ENCODE measurements at places on chromosomes 6 and 20.

DNA sequence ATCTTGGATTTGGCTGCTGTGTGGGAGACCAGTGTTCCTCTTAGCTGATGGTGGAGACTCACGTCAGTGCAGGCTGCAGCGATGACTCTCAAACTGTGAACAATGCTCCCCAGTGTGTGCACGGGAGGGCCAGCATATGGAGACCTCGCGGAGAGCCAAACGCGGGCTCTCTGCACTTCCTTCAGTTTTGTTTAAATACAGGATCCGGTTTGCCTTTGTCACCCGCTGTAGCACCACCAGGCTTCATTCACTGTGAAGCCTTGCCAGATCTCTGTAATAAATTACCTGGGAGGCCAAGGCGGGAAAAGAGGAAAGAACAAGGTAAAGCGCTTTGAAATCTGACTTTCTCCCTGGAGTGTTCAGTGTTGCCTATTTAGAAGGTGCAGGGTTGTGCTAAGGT is 30.7 kb upstream of the TMEM14A start:
- H3K36me3 ChIP-seq = no peaks in the 10 kb centered on the region
- DNase-seq = peak; percentile 19
- no peaks in the 10 kb centered on the region for H3K27me3 ChIP-seq
- peaks cover 3% of the 10 kb centered on the region for H3K4me1 ChIP-seq
- H3K27ac ChIP-seq = no peak overlapping the region

- H3K27ac ChIP-seq = no peak overlapping the region
- no peak overlapping the region for H3K4me3 ChIP-seq
- no peaks in the 10 kb centered on the region for H3K27me3 ChIP-seq
- no peaks in the 10 kb centered on the region for H3K4me1 ChIP-seq
- H3K36me3 ChIP-seq = no peaks in the 10 kb centered on the region
Measured at GRCh38 chr6:129754750-129755149, 44.8 kb upstream of the ARHGAP18 start.

GRCh38 chr20:51087266-51087665 is 64.4 kb upstream of the KCNG1 start:
- H3K4me1 ChIP-seq = peaks cover 15% of the 10 kb centered on the region
- peaks cover 5% of the 10 kb centered on the region for H3K27me3 ChIP-seq
- no peak overlapping the region for H3K4me3 ChIP-seq
- no peaks in the 10 kb centered on the region for H3K36me3 ChIP-seq

- no peaks in the 10 kb centered on the region for H3K4me1 ChIP-seq
- H3K27me3 ChIP-seq = no peaks in the 10 kb centered on the region
- no peak overlapping the region for H3K4me3 ChIP-seq
- H3K27ac ChIP-seq = no peak overlapping the region
- H3K36me3 ChIP-seq = no peaks in the 10 kb centered on the region
Measured at GRCh38 chr6:127533011-127533410, 13.9 kb upstream of the MTCL3 start.

DNA sequence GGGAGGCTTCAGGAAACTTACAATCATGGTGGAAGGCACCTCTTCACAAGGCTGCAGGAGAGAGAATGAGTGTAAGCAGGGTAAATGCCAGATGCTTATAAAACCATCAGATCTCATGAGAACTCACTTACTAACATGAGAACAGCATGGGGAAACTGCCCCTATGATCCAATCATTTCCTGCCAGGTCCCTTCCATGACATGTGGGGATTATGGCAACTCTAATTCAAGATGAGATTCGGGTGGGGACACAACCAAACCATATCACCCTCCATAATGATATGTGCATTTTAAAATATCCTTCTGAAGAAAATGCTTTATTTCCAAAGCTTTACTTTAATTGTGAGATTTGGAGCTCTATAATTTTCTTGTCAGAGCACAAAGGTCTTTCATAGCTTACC is 154.1 kb upstream of the CENPW start:
- DNase-seq = no peak
- H3K36me3 ChIP-seq = no peaks in the 10 kb centered on the region
- H3K4me1 ChIP-seq = peaks cover 7% of the 10 kb centered on the region

DNA sequence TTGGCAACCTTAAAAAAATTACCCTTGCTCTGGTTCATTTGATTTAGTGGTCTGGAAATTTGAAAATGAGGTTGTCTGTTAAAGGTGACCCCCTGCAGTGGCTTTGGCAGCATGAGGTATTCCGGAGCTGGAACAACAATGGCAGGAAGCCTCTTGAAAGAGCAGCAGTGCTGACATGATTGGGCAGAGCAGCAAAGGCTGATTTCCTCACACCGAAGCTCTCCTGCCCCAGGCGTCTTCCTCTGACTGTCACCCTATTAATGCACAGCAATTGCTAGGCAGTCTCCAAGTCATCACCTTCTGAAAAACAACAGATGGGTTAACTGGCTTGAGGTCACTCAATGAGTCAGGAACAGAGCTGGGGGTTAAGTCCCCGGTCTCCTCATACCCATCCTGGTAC is 241.8 kb upstream of the MMS22L start:
- no peak for DNase-seq
- H3K27me3 ChIP-seq = no peaks in the 10 kb centered on the region
- no peak overlapping the region for H3K4me3 ChIP-seq
- no peak overlapping the region for H3K27ac ChIP-seq

DNA sequence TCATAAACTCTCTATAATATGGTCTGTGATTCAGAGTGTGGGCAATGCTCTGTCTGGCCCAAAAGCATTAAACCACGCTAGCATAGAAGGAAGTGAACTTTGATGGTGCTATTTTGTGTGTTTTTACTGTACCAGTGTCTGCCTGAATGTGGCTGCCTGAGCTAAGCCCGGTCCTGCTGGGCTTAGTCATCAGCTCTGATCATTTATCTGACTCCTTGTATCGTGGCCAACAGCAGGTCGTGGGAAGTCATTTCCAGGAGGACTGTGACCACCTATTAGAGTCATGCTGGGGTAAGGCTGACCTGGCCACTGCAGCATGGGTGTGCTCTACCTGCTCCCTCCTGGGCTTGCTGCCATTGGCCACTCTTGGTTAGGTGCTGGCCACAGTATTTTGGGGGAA is 239.1 kb upstream of the CEP162 start:
- DNase-seq = no peak
- H3K4me1 ChIP-seq = no peaks in the 10 kb centered on the region
- H3K4me3 ChIP-seq = no peak overlapping the region
- no peaks in the 10 kb centered on the region for H3K36me3 ChIP-seq

DNA sequence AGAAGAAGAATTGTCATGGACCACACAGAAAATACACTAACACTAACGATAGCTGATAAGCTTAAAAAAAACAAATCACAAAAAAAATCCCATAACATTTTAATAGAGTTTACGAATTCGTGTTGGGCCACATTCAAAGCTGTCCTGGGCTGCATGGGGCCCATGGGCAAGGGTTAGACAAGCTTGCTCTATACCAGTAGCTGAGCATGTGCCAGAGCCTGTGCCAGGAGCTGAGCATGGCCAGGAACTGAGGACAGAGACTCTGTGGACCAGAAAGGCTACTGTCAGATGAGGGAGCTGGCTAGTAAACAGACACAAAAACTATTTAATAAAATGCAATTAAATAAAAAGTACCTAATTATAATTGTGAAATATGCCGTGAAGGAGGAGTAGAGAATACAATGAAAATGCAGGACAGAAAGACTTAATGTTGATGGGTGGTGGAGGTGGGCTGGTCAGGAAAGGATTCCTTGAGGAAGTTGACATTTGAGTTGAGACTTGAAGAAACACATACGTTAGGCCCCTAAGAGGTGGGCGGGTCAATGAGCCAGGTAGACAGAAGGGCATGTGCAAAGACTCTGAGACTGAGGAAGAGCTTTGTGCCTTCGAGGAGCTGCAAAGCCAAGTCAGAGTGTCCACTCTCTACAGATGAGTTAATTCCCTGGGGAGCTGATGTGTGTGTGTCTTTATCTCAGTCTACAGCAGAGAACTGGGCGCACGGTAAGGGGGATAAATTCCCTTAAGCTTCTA is 66.1 kb downstream of the JPH2 start:
- H3K36me3 ChIP-seq = no peaks in the 10 kb centered on the region
- no peak overlapping the region for H3K4me3 ChIP-seq
- no peaks in the 10 kb centered on the region for H3K4me1 ChIP-seq
- no peak for DNase-seq

GRCh38 chr6:105526225-105526872 is 123.5 kb upstream of the PREP start:
- H3K27ac ChIP-seq = no peak overlapping the region
- no peak overlapping the region for H3K4me3 ChIP-seq
- H3K27me3 ChIP-seq = no peaks in the 10 kb centered on the region
- no peak for DNase-seq
- H3K36me3 ChIP-seq = no peaks in the 10 kb centered on the region

DNA sequence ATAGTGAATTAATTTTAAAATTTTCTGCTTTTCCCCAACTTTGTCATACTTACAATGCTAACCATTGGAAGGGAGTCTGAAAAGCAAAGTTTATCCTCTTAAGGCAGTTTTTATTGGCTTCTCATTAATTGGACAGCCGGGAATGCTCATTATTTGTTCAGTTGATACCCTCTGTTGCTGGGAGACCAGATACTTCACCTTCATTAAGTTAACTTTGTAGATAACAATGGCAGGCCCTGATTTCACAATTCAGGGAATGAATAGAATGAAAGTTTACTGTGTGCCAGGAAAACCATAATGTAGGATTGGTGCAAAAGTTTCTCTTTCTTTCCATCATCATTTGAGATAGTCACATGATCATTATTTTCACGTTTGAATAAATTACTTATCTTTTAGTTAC is 49.0 kb downstream of the COL19A1 start:
- H3K4me3 ChIP-seq = no peak overlapping the region
- DNase-seq = peak; percentile 56
- no peaks in the 10 kb centered on the region for H3K4me1 ChIP-seq

- no peak overlapping the region for H3K27ac ChIP-seq
- H3K36me3 ChIP-seq = no peaks in the 10 kb centered on the region
- no peaks in the 10 kb centered on the region for H3K4me1 ChIP-seq
- peak; percentile 26 for DNase-seq
Measured at GRCh38 chr6:90393232-90393884, 96.7 kb upstream of the BACH2 start.

- no peaks in the 10 kb centered on the region for H3K4me1 ChIP-seq
- no peak overlapping the region for H3K27ac ChIP-seq
- DNase-seq = no peak
- H3K27me3 ChIP-seq = no peaks in the 10 kb centered on the region
- H3K36me3 ChIP-seq = no peaks in the 10 kb centered on the region
- H3K4me3 ChIP-seq = no peak overlapping the region
Measured at GRCh38 chr6:64459411-64459944, 823.9 kb downstream of the PHF3 start.

- DNase-seq = no peak
- no peak overlapping the region for H3K4me3 ChIP-seq
- no peak overlapping the region for H3K27ac ChIP-seq
- H3K27me3 ChIP-seq = no peaks in the 10 kb centered on the region
Measured at GRCh38 chr6:19492636-19493405, 344.3 kb upstream of the ID4 start.

DNA sequence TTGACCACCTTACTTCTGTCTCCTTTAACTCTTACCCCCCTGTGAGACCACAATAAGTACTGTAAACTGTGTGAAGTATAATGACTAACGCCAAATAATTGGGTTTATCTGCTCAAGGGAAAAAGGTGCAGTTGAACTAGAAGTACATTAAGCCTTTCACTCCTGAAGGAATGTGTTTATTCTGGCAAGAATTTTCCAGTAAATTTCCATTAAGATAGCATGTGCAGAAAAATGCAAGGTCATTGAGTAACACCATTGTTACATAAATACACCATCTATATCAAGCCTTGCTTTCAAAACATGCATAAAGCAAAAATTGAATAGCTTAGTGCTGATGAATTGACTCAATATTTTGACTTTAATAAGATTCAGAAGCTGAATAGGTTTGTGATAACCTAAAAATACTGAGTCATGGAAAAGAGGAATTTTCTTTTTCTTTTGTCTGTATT is 65.4 kb downstream of the ARHGAP18 start:
- H3K4me1 ChIP-seq = peaks cover 2% of the 10 kb centered on the region
- H3K27ac ChIP-seq = no peak overlapping the region
- no peaks in the 10 kb centered on the region for H3K27me3 ChIP-seq
- H3K4me3 ChIP-seq = no peak overlapping the region
- peaks cover 5% of the 10 kb centered on the region for H3K36me3 ChIP-seq
- DNase-seq = no peak

DNA sequence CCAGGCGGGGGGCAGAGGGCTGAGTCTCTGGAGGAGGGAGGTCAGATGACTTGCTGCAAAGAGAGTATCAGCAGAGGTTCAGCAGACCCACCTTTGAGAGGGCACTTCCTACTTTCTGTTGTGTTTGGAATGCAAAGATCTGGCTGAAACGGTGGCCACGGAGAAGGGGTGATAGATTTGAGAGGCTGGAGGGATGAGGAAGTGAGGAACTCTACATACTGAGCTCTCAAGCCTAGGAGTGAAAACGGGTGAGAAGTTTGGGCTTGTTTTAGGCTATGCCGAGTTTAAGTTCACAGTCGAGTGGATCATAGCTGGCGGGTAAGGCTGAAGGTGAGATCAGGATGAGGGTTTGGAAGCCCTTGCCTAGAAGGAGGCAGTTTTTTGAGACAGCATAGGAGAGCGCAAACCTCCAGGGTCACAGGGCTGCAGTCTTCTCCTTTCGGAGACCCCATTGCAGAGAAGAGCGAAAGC is 477 bp upstream of the ITPA start:
- DNase-seq = peak; percentile 53
- no peaks in the 10 kb centered on the region for H3K27me3 ChIP-seq
- H3K27ac ChIP-seq = peak overlapping the region; percentile 84

DNA sequence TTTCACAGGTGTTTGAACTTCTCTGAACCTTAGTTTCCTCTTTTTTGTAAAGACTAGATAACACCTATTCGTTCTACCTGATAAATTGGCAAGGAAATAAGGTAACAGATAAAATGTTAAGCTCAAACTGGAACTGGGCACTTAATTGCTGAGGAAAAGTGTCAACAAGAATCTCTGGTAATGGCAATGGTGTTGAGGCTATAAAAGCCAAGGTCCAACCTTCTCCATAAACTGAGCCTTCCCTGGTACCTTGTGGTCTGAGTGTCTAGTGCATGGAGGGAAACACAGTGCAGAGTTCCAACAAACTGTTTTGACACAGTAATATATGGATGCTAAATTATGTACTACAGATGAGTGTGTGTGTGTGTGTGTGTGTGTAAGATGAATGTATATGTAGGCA is 33.4 kb upstream of the GSTA4 start:
- H3K27ac ChIP-seq = peak overlapping the region; percentile 19
- H3K4me1 ChIP-seq = no peaks in the 10 kb centered on the region

GRCh38 chr6:106083618-106084017 is 2.5 kb upstream of the PRDM1 start:
- no peak for DNase-seq
- no peak overlapping the region for H3K4me3 ChIP-seq
- peaks cover 41% of the 10 kb centered on the region for H3K36me3 ChIP-seq
- peak overlapping the region; percentile 82 for H3K27ac ChIP-seq
- H3K27me3 ChIP-seq = no peaks in the 10 kb centered on the region
- H3K4me1 ChIP-seq = peaks cover 22% of the 10 kb centered on the region

- no peaks in the 10 kb centered on the region for H3K27me3 ChIP-seq
- DNase-seq = no peak
- no peaks in the 10 kb centered on the region for H3K36me3 ChIP-seq
- H3K4me3 ChIP-seq = no peak overlapping the region
- H3K27ac ChIP-seq = no peak overlapping the region
Measured at GRCh38 chr6:149182262-149182661, 135.2 kb upstream of the TAB2 start.

- H3K27me3 ChIP-seq = no peaks in the 10 kb centered on the region
- no peak overlapping the region for H3K27ac ChIP-seq
- peak; percentile 60 for DNase-seq
- no peaks in the 10 kb centered on the region for H3K36me3 ChIP-seq
Measured at GRCh38 chr20:46681032-46681854, 8.0 kb downstream of the TP53RK start.
